ENCODE measurements at places on chromosomes 11 and 22.

GRCh38 chr11:41005986-41006385 lies 453.5 kb downstream of the LRRC4C start:
- DNase-seq, result no peak

GRCh38 chr11:48006301-48006992 lies 26.1 kb downstream of the PTPRJ start:
- no peak for DNase-seq

DNA sequence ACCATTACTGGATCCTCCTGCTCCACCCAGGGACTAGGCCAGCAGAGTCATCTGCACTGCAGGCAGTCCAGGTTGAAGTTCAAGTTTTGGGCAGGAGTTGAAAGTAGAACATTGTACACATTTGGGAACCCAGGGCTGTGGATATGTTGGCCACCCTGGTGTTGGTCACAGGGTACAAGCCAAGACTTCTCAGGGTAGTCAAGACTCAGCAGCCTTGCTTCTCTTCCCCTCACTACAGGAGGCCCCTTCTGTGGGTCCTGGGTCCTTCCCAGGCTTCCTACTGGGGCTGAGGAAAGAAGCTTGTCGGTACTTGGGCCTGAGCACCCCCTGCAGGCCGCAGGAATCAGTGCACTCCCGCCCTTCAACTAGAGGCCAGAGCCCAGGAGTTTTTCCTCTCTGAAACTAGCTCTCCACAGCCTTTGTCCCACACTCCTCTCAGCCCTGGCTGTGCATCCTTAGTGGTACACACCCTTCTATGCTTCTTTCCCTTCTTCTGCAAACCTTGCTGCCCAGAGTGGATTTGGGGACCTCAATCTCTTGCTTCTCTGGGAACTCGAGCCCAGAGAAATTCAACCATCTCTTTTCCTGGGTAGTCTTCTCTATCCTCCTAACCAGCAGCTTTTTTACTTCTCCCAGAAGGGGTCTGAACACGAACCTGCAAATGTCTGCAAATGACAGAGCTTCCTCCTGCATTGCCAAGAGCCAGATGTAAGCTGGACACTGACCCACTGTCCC lies 2.6 kb upstream of the HPX start:
- peak; percentile 13 for DNase-seq

DNA sequence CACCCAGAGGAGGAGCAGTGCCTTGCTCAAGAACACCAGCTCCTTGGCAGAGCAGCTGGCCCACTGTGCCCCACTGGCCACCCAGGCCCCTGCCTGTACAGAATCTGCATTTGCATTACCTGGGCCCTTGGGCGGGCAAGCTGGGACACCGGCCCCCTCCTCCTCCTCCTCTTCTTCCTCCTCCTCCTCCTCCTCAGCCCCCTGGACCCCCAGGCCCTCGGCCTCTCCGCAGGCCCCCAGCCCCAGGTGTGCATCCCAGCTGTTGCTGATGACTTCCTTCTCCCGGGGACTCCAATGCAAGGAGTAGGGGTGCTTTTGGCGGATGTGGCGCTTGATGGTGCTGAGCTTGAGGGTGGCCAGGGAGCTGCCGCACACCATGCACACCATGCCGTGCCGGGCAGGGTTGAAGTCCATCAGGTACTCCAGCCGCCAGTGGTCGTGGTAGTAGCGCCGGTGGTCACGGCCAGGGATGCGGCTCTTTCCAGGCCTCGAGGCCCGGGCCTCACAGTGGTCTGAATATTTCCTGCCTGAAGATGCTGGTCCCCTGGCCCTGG lies 2.8 kb downstream of the ZFTA start:
- no peak for DNase-seq

- DNase-seq, result no peak
Observed at GRCh38 chr11:128841461-128842072, 25.5 kb downstream of the KCNJ1 start.

GRCh38 chr11:76629116-76629852 lies 41.3 kb downstream of the LRRC32 start:
- no peak for DNase-seq

DNA sequence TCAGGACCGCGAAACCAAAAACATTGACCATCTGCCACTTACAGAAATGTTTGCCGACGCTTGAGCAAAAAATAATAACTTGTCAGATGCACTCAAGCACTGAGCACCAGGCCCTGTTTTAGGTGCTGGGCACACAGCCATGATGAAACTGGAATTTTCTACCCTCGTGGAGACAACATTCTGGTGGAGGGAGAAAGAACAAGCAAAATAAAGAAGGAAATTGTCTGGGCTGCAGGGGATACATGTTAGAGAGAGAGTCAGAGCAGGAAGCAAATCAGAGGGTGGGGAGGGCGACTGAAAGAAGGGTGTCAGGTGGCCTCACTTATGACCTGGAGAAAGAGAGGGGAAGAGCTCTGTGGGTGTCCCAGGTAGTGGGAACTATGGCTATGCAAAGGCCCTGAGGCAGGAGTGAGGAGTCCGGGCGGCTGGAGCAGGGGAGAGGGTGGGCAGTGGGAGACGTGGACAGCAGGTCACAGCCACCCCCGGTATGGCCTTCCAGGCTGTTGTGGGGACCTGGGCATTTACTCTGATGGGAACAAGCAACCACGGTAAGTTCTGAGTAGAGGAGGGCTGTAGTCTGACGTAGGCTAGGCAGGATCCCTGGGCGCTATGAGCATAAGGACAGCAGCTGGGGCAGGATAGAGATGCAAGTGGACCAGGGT lies 78.8 kb downstream of the MYEOV start:
- no peak for DNase-seq

DNA sequence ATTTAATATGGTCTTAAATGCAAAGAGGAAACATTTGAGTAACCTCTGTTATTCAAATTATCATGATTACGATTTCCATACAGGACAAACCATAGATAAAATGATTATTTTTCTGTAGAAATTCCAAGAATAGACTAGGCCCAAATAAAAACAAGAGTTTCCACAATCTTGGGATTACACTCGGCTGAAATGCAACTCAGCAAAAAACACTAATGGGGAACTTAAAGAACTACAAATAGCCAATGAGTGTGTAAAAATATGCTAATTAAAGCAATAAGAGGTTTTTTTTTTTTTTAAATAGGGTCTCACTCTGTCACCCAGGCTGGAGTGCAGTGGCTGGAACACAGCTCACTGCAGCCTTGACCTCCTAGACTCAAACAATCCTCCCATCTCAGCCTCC lies 10.5 kb upstream of the PRRG4 start:
- DNase-seq, result no peak

DNA sequence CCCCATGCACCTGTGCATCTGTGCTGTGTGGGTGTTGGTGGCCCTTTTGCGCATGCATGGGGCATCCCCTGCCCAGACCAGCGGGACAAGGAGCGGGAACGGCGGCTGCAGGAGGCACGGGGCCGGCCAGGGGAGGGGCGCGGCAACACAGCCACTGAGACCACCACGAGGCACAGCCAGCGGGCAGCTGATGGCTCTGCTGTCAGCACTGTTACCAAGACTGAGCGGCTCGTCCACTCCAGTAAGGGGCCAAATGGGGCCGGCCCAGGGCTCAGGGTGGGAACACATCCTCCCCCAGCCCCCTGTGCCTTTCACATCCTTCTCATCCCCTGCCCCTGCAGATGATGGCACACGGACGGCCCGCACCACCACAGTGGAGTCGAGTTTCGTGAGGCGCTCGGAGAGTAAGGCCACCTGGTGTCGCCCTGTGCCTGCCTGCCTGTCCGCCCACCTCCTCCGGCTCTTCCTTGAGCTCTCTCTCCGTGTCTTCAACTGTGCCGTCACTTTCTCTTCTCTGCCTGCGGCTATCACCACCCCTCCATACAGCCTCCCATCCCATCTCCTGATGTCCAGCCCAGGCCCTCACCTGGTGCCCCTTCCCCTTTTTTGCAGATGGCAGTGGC lies 10.6 kb downstream of the SELENOM start:
- DNase-seq, result no peak

- DNase-seq, result no peak
Observed at GRCh38 chr22:49887702-49888101, 30.5 kb downstream of the ALG12 start.

GRCh38 chr11:2293531-2293971 lies 8.2 kb downstream of the C11orf21 start:
- DNase-seq, result no peak

DNA sequence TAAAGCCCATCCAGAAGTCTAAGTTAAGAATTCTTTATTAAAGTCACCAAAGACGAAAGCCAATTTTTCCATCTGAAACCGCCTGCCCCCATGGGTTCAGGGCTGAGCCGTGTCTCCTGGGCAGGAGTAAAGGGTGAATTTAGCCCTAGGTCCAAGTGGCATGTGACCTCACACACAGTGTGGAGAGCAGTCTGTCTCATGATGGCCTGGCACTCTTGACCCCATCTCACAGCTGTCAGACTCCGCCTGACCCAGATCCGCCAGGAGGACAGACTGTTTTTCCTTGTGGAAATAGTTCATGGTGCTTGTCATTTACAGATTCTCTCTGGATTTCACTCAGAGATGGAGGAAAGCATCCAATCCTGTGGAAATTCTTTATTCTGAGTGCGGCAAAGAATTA lies 109.7 kb downstream of the GALNT18 start:
- no peak for DNase-seq

DNA sequence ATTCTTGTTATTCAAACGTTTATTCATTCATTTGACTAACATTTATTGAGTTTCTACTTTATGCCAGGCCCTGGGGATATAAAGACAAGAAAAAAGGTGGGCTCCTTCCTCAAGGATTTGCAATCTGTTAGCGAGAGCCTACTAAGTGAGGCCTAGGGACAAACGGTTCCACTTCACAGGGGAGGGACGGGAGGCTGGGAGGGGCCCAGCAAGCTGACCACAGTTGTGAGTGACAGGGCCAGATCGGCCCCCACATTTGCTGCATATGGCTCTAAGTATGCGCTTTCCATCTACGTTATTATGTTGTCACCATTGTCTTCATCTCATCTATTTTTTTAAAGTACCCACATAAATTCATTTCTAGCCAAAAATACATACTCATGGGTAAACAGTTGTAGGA lies 271.1 kb downstream of the BUD13 start:
- no peak for DNase-seq

DNA sequence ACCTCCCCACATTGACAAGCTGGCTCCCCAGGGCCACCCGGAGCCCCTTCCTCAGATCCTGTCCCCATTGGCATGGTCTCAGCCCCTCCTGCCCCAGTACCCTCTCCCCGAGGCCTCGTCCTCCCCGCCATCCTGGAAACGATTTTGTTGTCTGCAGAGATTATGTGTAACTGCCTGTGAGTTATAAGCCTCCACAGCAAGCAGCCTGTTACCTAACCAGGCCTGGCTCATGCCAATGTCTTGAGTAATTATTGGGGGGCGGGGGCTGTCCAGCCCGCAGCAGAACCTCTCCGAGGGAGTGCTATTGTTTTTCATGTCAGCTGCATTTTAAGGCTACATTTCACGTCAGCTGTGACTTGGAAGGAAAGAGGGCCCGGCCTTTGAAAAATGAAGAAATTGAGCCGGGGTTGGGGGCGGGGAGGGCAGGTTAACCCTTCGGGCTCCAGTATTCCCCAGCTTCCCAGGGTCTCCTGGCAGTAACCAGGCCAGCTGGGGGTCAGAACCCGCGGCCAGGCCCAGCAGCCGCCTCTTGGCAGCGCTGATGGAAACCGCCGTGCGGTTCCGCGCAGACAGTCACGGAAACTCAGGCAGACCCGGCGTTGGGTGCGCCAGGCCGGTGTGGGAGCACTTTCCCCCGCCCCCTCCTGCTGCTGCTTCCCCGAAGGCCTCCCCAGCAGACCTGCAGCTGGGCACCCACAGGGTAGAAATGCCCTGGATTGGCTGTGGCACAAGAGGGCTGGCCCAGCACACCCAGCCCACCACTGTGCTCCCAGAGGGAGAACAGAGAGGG lies 59.5 kb downstream of the CDKN1C start:
- DNase-seq, result no peak

DNA sequence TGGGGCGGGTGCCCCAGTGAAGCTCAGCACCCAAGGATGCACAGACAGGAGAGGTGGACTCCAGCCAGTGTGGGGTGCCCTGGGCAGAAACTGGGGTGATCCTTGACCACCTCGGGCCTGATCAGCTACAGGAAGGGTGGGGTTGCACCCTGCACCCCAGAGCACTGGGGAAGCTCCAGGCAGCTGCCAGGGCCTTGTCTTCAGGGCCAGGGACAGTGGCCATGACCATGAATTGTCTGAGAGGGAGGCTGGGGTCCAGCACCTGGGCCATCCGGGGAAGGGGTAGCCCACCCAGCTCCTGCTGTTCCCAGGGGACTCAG lies 17.6 kb downstream of the IL17REL start:
- DNase-seq, result no peak

GRCh38 chr11:37248145-37248544 lies 650.1 kb upstream of the RAG2 start:
- DNase-seq, result no peak

DNA sequence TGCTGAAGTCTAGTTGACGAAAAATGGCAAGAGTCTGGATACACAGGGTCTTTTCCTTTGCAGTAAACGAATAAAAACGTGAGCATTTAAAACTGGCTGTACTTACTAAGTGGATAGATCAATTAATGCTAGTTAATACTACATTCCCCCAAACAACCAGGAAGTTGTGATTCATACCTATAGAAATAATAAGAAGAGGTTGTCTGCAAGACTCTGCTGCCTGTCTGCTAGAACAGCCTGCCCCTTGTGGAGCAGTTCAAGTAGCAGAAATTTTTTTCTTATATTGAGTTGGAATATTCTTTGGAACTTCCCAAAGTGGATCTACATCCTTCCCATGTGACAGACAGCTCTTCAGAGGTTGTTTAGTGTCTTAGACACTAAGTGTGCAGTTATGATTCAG lies 86.8 kb downstream of the TEAD1 start:
- DNase-seq, result no peak

GRCh38 chr11:64118876-64119665 lies 46.8 kb downstream of the MACROD1 start:
- DNase-seq, result no peak

- no peak for DNase-seq
Observed at GRCh38 chr11:117092951-117093590, 5.2 kb downstream of the SIK3 start.

DNA sequence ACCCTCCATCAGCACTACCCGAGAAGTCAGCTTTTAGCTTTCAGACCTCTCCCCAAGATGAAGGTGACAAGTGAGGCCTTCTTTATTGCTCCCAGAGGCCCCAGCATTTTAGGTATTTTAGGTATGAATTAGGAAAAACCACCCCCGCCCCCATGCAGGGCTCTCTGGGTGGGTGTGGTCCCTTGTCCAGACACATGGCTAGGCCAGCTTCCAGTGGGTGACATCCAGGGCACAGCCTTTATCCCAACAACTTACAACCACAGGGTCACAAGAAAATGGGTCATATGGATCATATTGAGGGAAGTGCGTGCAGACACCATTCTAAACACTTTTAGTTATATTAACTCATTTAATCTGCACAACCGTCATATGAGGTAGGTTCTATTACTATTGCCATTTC lies 42.1 kb downstream of the RIBC2 start:
- DNase-seq, result no peak

DNA sequence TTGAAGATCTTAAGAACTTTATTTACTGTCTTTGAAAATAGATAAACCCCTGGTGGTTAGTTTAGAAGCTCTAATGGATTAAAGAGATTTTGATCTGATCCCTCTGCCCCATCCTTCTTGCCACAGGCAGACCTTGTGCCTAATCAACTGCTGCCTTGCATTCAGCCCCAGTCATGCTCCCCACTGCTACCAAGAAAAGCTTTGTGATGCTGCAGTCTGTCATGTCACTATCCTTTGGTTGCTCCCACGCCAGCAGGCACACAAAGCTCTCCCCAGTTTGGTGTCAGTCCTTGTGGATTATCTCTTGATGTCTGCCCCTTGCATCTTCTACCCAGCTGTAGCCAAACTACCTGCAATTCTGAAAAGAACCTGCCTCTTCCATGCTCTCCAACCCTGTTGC lies 112.2 kb downstream of the MTNR1B start:
- DNase-seq, result no peak

- no peak for DNase-seq
Observed at GRCh38 chr22:49797706-49798105, 30.0 kb downstream of the BRD1 start.
